ENCODE measurements at places on chromosomes 6 and 20.

- no peak for DNase-seq
Observed at GRCh38 chr6:166939345-166939744, 17.0 kb downstream of the RNASET2 start.

GRCh38 chr6:34656378-34657036 lies 40.1 kb downstream of the ILRUN start:
- DNase-seq, result no peak

GRCh38 chr6:15337582-15337981 lies 91.7 kb downstream of the JARID2 start:
- no peak for DNase-seq

- no peak for DNase-seq
Observed at GRCh38 chr6:159680104-159680503, 12.9 kb downstream of the SOD2 start.

- no peak for DNase-seq
Observed at GRCh38 chr6:169172456-169172855, 81.2 kb downstream of the THBS2 start.

DNA sequence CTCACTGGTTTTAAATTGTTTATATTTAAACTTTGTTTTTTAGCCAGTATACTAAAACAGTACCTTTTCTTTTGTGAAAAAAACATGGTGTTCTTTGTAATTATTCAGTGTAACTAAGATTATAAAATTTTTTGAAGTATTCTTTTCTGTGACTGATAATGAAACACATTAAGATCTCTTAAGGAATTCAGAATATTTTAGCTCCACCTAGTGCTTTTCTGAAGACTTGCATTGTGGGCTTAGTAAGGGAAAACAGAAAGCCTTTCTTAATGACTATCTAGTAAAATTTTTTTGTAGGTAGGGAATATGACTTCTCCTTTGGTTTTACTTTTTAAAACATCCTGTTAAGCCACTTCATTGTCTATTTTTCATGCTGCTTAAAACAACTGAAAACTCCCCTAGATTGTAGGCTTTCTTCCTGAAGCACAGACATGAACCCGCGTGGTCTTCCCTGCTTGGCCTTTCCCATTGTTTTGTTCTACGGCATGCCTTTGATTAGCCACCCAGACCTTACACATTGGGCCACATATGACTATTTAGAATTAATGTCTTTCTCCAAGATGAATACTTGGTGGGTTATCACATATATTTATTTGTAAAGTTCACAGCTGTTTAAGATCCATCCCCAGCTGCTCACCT lies 72.1 kb downstream of the AFDN start:
- no peak for DNase-seq

DNA sequence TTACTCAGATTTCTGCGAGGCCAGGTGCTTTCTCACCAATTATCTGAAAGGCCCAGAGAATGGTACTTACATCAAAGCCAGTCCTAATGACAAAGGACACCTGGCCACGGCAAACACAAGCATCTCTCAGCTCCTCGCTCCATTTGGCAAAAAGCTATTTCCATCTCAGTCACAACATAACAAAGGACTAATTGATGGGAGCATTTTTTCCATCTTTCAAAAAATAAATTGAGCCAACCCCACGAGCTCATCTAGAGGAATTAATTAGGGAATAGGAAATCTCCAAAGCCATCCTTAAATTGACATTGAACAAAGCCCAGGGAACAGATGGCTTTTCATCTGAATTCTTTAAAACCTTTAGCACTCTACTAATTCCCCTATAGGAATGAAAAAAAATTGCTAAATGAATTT lies 236.7 kb downstream of the HAO1 start:
- DNase-seq, result no peak

DNA sequence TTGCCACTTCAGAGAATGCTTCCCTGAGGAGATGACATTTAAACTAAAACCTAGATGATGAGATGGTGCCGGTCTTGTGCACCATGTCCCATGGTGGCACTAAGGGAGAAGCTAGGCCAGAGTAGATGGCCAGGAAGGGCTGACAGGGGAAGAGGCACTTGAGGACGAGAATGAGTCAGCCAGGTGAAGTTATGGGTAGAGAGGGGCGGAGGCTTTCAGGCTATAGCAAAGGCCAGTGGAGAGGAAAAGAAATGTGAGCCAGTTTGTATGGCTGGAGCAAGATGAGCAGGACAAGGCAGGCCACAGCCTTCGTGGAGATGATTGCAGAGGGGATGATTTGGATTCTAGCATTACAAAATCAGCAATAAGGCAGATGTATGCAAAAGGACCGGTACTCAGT lies 44.7 kb upstream of the ADGRF4 start:
- DNase-seq, result no peak

DNA sequence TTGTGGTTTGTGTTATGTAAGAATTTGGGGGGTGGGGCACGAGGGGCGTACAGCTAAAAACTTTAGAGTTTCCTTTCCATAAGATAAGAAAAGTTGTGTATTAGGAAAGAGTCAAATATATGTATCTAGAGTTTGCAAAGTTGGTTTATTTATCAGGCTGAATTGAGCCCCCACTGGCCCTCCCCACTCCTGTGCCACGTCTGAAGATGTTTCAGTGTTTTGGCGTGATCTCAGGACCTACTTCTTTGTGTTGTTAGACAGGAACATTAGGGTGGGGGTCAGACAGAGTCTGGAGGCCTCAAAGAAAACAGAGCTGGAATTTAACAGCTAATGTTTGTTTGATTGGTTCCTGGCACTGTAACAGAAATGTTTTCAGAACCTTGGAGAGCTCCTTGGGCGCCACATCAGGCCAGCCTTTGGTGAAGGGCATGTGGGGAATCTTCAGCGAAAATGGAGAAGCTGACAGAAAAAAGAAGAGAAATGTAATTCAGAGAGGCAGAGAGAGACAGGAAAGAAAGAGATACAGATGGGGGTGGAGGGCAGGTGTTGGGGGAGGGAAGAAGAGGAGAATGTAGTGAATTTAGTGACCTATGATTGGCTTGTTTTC lies 674 bp downstream of the NRSN1 start:
- DNase-seq, result no peak

- DNase-seq, result no peak
Observed at GRCh38 chr20:47795214-47795907, 10.1 kb upstream of the SULF2 start.

DNA sequence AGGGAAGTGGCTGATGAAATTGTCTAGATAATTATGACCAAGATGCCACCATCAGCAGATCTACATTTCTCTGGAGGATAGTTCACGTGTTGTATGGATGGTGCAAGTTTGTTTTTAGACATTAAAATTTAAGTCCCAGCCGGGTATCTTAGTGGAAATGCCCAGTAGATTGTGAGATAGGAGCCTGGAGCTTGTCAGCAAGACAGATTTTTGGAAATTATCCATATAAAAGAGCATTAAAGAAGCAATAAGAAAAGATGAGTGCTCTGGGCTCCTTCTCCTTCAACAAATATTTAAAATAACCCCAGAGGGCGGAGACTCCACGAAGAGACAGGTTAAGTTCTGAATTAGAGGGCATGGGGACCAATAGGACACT lies 47.6 kb upstream of the SMLR1 start:
- DNase-seq, result no peak

DNA sequence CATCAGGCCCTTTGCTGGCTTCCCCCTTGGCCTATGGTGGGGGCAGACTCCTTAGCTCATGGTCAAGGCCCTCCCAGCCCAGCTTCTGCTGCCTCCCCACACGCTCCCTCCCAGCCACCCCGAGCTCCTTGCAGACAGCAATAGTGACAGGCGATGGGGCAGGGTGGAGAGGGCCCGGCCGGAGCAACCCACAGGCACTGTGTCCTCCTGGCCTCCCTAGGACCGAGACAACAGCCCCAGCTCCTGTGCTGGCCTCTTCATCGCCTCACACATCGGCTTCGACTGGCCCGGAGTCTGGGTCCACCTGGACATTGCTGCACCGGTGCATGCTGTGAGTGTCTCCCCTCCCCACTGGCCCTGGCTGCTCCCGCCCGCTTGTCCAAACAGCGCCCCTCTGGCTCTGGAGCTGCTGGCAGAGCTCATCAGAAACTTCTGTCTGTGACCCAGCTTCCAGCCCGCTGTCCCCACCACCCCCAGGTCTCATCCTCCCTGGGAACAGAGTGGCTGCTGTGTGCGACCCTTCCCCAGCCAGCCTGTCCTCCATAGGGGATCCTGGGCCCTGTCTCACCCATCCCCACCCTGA lies 21.8 kb downstream of the NPEPL1 start:
- no peak for DNase-seq

GRCh38 chr6:127402890-127403617 lies 56.1 kb downstream of the KIAA0408 start:
- no peak for DNase-seq

DNA sequence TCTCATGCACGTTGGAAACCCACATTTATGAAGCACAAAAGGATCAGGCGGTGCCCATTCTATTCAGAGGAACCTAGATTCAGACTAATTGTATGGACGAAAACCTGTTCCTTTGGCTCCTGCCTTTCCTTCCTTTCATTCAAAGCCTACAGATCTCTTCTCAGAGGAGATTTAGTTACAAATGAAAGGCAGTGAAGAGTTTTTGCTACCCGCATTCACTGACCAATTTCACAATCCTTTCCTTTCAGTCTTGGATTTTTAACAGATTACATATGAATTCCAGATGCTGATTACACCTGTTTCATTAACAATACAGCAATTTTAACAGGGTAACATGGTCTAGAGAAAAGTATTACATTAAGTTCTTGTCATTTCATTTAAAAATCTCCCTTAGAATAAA lies 32.0 kb downstream of the TMEM242 start:
- no peak for DNase-seq

- no peak for DNase-seq
Observed at GRCh38 chr6:87832025-87832825, 130.2 kb upstream of the AKIRIN2 start.

GRCh38 chr6:43786664-43787329 lies 16.8 kb downstream of the VEGFA start:
- no peak for DNase-seq

GRCh38 chr6:111685526-111685925 lies 79.8 kb upstream of the TRAF3IP2 start:
- DNase-seq, result no peak

GRCh38 chr6:18101271-18101670 lies 21.2 kb downstream of the NHLRC1 start:
- no peak for DNase-seq

Data from activated naive CD8-positive, alpha-beta T cell treated with anti-CD3 and anti-CD28 coated beads, Interleukin-2, amount 50 U/mL, for 16 hours (primary cell).